ENCODE measurements at places on chromosomes 13 and 19. TPM values are rescaled to one million over a fixed set of nuclear protein-coding genes. Genes with fewer than 3 reads are reported as not detected.

DNA sequence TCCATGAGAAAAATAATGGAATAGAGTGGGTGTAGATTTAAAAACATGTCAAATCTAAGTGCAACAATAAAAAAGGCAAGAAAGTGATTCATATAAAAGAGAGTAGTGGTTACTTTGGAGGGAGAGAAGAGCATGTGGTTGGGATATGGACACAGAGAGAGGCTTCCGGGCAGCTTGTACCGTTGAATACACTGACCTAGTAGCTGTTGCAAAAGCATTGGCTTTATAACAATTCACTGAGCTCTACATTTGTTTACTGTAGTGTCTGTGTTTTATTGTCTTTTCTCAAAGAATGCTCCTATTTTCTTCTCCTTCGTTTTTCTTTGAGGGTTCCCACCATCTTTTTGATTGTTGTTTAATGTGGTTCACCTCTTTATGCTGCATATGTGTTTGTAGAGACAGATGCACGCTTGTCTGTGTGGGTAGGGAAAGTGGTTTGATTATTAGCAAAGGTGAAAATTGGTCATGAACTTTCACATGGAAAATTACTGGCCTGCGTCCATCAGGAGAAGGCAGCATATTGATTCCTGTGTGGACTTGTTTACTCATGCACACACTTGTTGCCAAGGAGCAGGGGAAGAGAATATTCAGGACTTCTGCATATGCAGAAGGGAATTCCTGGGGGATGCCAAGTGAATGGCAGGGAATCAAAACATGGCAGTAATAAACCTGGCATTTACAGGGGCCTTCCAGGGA is 29.9 kb upstream of the IRS2 start:
- no peak for DNase-seq

DNA sequence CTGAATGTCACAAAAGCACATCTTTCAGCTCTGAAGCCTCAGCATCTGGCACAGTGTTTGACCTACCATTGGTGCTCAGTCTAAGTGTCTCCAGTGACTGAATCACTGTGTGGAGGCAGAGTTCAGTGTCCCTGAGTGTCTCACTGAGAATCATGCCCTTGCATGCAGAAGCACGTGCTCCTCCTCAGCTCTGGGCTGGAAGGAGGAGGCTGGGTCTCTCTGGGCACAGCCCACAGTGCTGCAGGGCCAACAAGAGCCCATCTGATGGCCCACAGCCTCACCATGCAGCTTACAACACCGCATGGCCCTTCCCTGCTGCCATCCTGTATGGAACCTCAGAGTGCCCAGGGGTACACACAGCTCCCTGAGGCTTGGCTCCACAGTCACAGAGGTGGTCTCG is 86.1 kb downstream of the TEX26 start:
- DNase-seq: no peak

- DNase-seq: no peak
Observed at GRCh38 chr19:45935267-45935666, 20.7 kb upstream of the NANOS2 start.

- peak; percentile 79 for DNase-seq
Observed at GRCh38 chr19:5031231-5032100, 62.6 kb downstream of the KDM4B start.

Gene STOML3
- total RNA-seq: not detected

Gene IRGC
- total RNA-seq: not detected

Gene LATS2
- 42.7 TPM for total RNA-seq

Gene ATP7B
- total RNA-seq: 6.8 TPM

GRCh38 chr13:98858191-98858590 is 105.7 kb upstream of the SLC15A1 start:
- DNase-seq: no peak

Gene RAB3D
- 20.8 TPM for total RNA-seq

- no peak for DNase-seq
Observed at GRCh38 chr19:14748601-14749000, 29.8 kb downstream of the ADGRE2 start.

GRCh38 chr19:32497391-32497790 is 83.6 kb upstream of the PDCD5 start:
- DNase-seq: no peak

Gene LHB
- 2.6 TPM for total RNA-seq

DNA sequence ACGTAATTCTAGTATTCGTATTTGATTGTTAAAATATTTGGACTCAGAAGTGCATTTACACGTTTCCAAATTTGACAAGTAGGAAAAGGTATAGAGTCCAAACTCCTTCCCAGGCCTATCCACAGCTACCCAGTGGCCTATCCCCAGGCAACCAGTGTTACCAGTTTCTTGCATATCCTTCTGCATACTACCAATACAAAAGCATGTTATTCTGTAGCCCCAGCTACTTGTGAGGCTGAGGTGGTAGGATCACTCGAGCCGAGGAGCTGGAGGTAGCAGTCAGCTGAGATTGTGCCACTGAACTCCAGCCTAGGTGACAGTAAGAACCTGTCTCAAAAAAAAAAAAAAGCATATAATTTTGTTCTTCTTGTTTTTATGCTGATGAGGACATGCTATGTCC is 67.1 kb downstream of the LRCH1 start:
- DNase-seq: no peak

DNA sequence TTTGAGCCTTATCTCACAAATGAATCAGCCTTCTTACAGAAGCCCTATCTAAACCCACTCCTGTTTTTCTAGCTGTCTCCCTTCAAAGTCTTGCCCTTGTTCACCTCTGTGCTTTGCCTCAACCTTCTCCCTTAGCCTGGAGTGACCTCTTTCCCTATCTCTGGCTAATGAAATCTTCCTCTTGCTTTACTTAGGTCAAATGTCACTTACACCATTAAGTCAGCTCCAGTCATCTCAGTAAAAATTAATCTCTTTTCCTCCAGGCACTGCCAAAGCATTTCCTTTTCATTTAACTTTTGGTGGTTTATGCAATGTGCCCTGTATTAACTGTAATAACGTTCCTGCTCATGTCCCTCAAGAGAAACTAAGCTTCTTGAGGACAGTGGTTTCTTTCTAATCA is 596.5 kb upstream of the MIR17HG start:
- no peak for DNase-seq

GRCh38 chr19:4597975-4598671 is 38.6 kb upstream of the SEMA6B start:
- DNase-seq: no peak

Measured in tibial nerve (tissue), 4 donors.